ENCODE measurements at places on chromosomes 16 and 17. TPM values are rescaled to one million over a fixed set of nuclear protein-coding genes. Genes with fewer than 3 reads are reported as not detected.

DNA sequence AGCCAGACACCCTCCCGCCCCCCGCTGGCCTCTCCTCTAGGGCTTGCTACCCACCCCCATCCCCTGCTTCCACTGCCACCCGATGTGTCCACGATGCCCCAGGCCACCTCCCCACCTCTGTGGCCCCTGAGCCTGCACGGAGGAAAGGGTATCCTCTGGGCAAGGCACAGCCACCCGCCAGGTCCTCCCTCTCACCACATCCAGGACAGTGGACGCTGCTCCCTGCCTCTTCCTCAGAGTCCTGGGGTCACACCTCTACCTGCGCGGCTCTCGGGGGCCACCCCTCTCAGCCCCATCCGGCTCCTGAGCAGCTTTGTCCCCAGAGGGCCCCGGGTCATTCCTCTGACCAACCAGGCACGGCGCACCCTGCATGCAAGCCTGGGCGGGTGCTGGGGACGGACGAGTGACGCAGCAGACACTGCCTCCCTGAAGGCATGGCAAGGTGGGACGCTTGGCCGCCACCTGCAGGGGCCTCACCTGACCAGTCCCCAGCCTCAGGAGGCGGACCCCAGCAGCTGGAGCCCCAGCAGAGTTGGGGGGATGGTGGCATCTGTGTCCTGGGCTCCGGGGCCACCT lies 24.8 kb downstream of the FLYWCH1 start:
- DNase-seq, result no peak

DNA sequence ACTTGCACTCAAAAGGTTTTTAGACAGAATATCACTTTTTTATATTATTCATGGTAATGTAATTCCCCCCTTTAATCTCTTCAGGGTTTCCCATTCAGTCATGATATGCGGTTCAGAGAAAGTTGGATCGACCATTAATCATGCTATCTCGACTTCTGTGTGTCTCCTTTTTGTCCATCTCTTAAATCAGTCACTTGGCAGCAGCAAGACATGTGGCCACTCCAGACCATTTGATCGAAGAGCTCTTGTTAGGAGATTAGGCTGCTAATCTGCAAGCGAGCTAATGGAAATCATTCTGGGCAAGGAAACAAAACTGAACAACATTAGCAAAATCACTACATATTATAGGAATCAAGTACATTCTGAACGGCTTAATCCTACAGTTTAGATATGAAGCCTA lies 449.9 kb downstream of the WWOX start:
- DNase-seq, result no peak

DNA sequence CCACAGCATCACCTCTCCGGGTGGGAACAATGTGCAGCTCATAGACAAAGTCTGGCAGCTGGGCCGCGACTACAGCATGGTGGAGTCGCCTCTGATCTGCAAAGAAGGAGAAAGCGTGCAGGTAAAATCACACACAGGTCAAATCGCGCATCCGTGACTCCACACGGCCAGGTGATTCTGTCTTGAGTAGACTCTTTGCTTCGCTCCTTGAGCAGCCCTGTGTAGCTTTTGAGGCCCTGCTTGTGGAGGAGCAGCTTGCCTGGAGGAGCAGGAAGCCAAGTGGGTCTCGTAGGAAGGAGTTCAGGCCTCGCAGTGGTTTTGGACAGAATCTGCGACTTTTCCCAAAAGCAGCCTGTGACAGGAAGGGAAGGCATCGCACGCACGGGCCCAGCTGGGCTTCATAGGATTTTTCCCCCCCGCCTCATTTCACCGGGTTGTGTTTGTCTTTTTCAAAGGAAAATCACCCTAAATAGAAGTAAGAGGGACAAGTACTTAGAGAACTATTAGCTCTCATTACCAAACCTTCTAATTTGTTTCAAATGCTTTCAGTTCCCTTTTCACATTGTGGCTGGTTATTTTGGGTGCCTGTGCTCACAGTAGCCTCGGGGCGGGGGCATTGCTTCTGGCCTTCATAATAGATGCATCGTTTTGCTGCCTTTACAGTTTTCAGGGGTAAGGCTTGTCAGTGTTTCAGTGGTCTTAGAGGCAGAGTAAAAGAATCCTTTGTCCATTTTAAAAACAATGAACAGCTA lies 71.5 kb downstream of the SEC14L1 start:
- no peak for DNase-seq

- DNase-seq, result no peak
Observed at GRCh38 chr16:79542237-79542774, 58.2 kb downstream of the MAF start.

GRCh38 chr16:9755081-9755480 lies 427.1 kb downstream of the GRIN2A start:
- DNase-seq, result no peak

GRCh38 chr17:80970044-80970761 lies 21.4 kb upstream of the CHMP6 start:
- peak; percentile 56 for DNase-seq

DNA sequence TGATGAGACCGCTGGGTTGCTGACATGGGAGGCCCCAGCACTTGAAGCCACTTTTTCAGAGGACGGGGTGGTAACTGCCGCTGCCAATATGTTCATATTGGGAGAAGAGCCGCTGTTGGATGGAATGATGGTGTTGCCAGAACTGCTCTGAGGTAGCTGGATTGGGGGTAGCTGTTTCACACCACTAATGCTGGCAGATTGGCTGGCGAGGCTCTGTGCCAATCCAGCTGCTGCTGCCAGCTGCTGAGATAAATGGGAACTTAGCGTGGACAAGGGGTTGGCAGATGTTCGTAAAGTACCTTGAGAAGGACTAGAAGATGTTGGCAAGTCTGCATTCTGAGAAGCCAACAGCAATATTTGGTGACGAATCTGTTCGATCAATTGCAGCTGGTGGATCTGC lies 10.0 kb downstream of the SALL1 start:
- DNase-seq, result no peak

DNA sequence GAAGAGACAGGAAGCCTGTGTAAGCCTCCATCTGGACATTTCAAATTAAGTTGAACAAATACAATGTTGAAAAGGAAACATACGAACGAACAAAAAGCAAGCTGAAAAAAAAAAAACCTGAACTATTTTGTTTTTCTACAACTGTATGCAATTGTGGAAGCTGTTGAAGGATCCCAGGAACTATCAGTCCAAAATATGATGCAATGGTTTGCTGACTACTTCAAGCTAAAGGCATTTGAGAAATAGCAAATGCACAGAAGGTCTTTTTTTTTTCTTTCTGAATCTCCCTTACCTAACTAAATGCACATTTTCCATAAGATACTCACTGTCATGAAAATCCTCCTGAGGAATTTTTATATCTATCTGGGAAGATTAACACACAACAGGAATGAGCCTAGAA lies 40.2 kb downstream of the MAF start:
- no peak for DNase-seq

- no peak for DNase-seq
Observed at GRCh38 chr16:5738586-5738985, 641.0 kb upstream of the EEF2KMT start.

GRCh38 chr17:73548620-73549311 lies 95.5 kb downstream of the SDK2 start:
- no peak for DNase-seq

DNA sequence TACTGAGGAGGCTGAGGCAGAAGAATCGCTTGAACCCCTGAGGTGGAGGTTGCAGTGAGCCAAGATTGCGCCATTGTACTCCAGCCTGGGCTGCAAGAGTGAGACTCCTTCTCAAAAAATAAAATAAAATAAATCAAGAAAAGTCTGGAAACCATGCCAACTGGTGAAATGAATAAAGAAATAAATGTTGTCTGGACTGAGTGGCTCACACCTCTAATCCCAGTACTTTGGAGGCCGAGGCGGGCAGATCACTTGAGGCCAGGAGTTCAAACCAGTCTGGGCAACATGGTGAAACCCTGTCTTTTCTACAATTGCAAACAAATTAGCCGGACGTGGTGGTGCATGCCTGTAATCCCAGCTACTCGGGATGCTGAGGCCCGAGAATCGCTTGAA lies 744 bp upstream of the LRRC37A3 start:
- DNase-seq, result no peak

DNA sequence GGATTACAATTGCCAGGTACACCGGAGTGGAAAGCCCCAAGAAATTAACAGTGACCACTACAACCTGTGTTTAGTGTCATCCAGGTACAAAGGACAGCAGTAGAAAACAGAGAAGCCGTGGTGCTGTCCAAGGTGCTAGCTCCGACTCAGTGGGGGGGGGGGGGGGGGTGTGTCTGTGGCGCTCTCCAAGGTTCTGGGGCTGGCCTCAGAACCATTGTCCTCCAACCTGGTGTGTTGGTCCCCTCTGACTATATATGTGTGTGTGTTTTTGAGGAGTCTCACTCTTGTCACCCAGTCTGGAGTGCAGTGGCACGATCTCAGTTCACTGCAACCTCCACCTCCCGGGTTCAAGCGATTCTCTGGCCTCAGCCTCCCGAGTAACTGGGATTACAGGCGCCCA lies 5.8 kb upstream of the ZNF23 start:
- no peak for DNase-seq

- DNase-seq, result no peak
Observed at GRCh38 chr17:43224146-43224705, 4.2 kb downstream of the CCDC200 start.

- DNase-seq, result no peak
Observed at GRCh38 chr16:23893986-23894385, 58.2 kb downstream of the PRKCB start.

DNA sequence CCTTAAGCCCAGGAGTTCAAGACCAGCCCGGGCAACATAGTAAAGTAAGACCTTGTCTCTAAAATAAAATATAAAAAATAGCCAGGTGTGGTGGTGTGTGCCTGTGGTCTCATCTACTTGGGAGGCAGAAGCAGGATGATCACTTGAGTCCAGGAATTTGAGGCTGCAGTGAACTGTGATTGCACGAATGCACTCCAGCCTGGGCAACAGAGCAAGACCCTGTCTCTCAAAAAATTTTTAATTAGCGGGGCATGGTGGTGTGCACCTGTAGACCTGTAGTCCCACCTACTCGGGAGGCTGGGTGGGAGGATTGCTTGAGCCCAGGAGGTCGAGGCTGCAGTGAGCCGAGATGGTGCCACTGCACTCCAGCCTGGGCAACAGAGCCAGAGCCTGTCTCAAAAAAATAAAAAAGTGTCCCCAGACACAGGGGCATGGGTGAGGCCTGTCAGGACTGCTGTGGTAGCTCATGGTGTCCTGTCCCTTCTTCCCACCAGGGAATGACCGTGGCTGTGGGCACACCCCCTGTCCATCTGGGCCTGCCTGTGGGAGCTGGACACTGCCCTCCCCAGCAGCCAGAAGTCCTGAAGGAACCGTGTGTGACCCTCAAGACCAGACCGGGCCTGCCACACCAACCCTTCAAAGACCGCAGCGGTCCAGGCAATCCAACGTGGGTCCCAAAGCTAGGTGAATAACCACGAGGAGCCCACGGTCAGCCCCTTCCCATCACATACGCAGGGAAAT lies 30.8 kb upstream of the GAA start:
- no peak for DNase-seq

DNA sequence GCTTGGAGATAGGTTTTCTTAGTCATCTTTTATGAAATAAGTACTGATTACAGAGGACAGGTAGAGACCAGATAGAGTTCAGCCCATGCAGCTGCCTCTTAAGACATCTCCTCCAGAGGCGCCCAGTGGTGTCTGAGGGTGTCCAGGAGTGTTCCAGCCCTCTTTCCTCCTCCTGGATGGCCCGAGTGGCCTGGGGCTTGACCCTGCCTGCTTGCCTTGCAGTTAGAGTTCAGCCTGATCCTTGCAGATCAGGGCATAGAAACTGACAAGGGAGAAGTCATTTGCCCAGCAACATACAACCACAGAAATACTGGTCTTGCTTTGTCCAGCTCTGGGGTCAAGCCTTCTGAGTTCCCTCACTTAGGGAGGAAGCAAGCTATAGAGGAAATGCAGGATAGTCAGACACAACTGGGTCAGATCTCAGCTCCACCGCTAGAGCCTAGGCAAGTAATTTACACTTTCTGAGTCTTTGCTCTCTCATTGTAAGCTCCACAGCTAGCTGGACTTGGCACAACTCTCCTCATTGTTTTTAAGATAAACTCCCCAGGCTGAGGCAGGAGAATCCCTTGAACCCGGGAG lies 3.6 kb upstream of the CCL1 start:
- DNase-seq, result no peak

DNA sequence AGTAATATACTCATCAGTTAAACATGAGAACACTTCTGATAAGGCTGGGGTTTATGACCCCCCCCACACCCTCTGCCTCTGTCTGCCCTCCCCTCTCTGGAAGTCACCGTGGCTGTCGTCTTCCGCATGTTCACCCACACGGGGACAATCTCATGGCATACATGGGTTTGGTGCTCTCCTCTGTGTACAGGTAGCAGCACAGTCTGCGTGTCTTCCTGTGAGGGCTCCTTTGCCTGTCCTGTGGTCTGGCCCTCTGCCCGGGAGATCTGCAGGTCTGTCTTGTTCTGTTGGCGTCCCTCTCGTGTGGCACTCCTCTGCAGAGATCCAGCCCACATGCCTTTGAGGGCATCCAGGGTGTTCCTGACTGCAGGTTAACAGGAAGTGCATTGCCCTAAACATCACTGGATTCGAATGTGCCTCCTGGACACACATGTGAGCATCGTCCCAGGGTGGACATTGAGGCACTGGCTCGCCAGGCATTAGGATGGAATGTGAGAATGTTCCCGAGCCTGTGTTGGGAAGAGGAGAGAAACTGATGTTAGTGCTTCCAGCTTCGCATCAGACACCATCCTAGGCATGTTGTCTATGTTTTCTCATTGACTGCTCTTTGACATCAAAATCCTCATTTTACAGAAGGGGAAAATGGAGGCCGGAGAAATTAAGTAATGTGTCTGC lies 54.5 kb downstream of the NKD1 start:
- DNase-seq, result no peak

- no peak for DNase-seq
Observed at GRCh38 chr17:58161566-58161965, 5.2 kb upstream of the OR4D2 start.

GRCh38 chr17:31061678-31062077 lies 33.1 kb upstream of the NF1 start:
- no peak for DNase-seq

DNA sequence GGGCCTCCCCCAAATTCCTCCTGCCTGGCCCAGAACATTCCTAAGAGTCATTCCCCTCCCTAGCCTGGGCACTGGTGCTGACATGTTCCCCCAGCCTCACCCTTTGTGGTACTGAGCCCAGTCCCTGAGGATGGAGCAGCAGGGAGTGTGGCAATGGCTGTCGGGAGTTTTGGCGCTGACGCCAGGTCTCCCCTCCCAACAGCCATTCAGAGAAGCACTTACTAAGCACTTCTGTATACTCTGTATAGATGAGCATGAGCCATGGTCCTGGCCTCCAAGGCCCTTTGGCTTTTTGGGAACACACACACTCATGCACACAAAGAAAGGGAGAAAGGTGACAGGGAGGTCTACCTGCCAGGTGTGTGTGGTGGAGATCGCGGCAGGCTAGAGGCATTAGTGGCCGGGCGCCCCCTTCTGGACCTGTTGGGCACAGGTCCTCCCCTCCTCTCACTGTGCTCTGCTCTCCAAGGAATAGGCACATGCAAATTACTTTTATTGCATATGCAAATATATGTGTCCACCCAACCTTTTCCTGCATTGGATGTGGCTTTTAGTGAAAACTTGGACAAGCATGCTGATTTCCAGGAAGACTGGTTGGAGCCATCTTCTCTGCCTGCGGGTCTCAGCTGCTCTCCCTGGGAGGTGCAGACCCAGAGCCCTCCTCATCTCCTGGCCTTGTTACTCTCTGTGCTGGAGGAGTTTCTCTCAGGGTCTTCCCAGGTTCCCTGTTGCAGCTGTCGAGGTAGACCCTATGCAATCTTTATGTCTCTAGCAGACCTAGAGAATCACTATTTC lies 17.4 kb upstream of the C17orf107 start:
- DNase-seq, result peak; percentile 70

Gene AIPL1
- total RNA-seq, result not detected

Gene CNTD1
- 0.82 TPM for total RNA-seq

Gene SEPTIN12
- not detected for total RNA-seq

Gene NDUFAF8
- 5.7 TPM for total RNA-seq

Gene TMEM98
- 37.9 TPM for total RNA-seq

Gene CMTM2
- not detected for total RNA-seq

Gene IL4R
- 1.6 TPM for total RNA-seq

Gene CDT1
- 1.2 TPM for total RNA-seq
